ENCODE measurements at places on chromosomes 1 and 21. TPM values are rescaled to one million over a fixed set of nuclear protein-coding genes. Genes with fewer than 3 reads are reported as not detected.
A peak's percentile ranks its signal among the peaks of the same experiment; 100 is the strongest.

DNA sequence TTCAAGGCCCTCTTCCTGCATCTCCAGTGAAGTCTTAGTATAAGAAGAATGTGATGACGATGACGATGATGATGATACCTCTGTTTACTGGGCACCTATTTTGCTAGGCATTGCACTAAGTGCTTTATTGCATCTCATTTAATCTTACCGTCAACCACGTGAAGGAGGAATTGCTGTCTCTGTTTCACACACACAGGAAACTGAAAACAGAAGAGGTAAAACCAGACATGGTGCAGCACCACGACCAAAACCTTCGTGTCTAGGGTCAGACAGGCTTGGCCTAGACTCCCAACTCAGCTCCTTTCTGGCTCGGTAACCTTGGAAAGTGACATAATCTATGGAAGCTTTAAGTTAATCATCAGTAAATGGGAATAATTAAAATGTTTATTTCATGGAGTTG, 20.7 kb upstream of the KCNA2 start:
- DNase-seq = no peak
- no peak overlapping the region for H3K4me3 ChIP-seq
- no peaks in the 10 kb centered on the region for H3K4me1 ChIP-seq
- no peak overlapping the region for H3K27ac ChIP-seq
- no peaks in the 10 kb centered on the region for H3K36me3 ChIP-seq

DNA sequence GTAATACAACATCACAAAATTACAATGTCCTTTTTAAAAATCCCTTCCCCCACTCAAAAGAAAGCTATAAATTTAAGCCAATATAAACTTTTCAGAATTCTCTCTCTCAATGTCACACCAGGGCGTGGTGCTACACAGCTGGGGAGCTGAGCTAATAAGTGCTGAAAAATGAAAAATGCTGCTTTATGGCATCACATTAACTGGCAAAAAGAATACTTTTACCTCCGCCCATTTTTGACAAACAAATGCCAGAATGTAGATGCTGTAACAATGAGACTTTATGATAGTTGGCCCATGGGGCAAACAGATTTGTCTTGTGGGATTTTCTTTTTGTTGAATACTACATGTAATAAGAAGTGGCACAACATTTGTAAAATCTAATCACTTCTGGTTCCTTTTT, 12.7 kb upstream of the LYPLAL1 start:
- H3K4me1 ChIP-seq = no peaks in the 10 kb centered on the region
- no peaks in the 10 kb centered on the region for H3K36me3 ChIP-seq
- H3K4me3 ChIP-seq = no peak overlapping the region
- no peak overlapping the region for H3K27ac ChIP-seq
- no peaks in the 10 kb centered on the region for H3K27me3 ChIP-seq

DNA sequence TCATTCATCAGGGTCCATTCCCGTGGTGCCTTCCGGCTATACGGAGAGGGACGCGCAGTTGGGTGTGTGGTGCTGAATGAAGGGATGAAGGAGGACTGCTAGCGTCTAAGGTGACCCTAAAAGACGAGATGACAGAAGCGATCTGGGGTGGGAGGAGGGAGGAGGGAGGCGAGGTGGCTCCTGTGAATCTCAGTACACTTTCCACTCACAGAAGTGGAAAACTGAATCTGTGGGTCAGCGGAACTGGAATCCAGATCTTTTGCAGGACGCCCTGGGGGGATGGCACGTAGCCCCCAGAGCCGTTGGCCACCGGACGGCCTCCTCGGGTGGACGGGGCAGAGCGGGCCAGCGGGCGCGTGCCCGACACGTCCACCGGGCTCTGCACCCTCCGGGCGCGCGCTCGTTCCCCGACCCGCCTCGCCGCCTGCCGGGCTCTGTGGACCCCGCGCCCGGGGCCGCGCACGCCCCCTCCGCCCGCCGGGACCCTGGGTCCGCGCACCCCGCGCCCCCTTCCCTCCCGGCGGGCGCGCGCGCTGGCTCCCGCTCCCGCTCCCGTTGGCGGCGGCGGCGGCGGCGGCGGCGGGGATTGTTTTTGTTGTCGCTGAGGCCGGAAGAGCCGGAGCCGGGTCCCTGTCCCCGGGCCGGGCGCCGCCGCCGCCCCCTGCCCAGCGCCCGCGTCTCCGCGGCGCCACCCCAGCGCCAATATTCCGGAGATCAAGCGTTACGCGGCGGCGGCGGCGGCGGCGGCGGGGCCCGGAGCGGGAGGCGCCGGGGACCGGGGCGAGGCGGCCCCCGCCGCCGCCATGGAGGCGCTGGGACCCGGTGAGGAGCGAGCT, at the start of gene AGO4:
AGO4 (plus strand) TSS at position 403 of the 836 bp plus-strand sequence; CDS start at position 804, 401 bp downstream.
- H3K27ac ChIP-seq = peak within 1 kb of the TSS; percentile 51
- peak; percentile 94 for DNase-seq
- no peaks in the 10 kb centered on the region for H3K36me3 ChIP-seq

DNA sequence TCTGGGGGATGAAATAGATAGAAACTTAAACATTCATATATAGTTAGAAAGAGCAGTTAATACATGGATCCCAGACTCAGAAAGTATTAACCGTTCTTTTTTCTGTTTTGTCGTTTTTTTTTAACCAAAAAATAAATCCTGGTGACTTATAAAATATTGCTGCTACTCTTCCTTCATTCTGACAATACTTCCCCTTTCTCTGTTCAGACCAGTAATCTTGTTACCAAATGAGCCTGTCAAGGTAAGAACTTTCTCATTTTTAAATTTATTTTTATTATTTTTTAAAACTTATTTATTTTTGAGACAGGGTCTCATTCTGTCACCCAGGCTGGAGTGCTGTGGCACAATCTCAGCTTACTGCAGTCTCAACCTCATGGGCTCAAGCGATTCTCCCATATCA, 13.7 kb downstream of the PTPN22 start:
- no peaks in the 10 kb centered on the region for H3K36me3 ChIP-seq
- no peak overlapping the region for H3K4me3 ChIP-seq
- no peak overlapping the region for H3K27ac ChIP-seq
- peaks cover 29% of the 10 kb centered on the region for H3K4me1 ChIP-seq

DNA sequence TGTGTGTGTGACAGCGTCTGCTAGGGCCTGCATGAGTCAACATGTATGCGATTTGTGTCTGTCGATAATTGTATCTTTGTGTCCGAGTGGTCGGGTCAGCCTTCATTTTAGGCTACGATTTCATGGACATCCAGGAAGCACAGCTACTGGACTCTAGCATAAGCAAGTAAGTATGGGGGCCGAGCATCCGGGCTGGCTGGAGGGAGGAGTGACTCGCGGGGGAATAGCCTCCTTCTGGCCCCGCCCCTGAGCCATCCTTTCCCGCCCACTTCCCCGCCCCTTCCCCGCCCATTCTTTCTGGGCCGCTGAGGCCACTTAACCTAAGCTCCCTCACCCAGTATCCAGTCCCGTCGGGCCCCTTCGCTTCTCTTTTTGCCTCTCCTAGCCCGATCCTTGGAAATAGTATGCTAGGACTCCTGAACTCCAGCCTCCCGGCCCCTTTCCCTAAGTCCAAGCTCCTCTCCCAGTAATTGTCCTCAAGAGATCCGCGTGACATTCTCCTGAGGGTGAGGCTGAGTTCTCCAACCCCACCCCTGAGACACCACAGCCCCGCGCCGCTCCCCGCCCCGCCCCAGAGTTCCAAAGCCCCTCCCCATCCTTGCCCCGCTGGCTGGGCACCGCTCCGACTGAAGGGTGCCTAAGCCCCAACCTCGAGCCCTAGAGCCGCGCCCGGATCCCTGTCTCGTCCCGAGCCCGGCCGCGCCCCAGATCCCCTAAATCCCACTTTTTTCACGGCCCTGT, 1.2 kb downstream of the MAP3K6 start:
- H3K4me3 ChIP-seq = peak overlapping the region; percentile 89
- H3K36me3 ChIP-seq = no peaks in the 10 kb centered on the region
- peaks cover 4% of the 10 kb centered on the region for H3K4me1 ChIP-seq
- no peaks in the 10 kb centered on the region for H3K27me3 ChIP-seq
- peak; percentile 97 for DNase-seq

DNA sequence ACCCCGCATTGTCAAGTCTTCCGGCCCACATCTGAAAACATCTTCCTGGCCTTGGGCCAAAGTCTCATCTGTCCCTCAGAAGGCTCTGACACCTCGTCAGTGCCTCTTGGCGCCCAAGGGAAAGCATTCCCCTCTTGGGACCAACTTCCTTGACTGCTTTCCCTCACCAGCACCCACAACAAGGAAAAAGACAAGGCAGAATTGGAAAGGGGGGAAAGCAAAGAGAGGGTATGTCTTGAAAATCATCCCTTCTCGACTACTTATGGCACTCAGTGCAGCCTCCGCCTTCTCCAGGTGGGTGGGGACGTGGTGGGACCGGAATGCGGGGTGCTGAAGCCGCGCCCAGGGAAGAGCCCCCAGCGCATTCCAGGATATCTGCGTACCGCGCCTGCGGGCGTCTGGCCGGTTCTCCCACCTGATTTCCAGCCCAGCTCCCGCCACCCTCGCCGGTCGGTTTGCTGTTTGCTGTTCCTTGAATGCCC, 554 bp upstream of the SLC39A1 start:
- DNase-seq = no peak
- peaks cover 12% of the 10 kb centered on the region for H3K36me3 ChIP-seq
- no peaks in the 10 kb centered on the region for H3K27me3 ChIP-seq
- peak overlapping the region; percentile 77 for H3K4me3 ChIP-seq
- H3K4me1 ChIP-seq = no peaks in the 10 kb centered on the region

DNA sequence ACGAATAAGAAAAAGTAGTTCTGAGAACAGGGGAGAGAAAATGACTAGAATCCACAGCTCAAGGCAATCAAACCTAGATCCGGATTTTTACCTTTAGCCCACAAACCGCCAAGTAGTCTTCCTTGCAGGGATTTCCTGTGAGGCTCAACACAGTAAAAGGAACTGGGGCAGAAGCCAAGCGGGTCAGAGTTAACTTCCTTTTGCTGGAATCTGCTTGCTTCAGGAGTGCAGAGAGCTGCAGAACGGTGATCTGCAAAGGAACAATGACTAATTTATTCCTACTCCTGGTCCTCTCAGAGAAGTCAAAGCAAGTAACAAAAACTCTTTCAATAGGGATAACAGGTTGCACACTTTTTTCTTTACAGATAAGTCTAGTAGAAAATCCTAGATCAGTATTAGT, 53.4 kb downstream of the UBR4 start:
- H3K36me3 ChIP-seq = peaks cover 96% of the 10 kb centered on the region
- H3K27me3 ChIP-seq = no peaks in the 10 kb centered on the region
- H3K27ac ChIP-seq = no peak overlapping the region
- H3K4me3 ChIP-seq = no peak overlapping the region
- no peak for DNase-seq

DNA sequence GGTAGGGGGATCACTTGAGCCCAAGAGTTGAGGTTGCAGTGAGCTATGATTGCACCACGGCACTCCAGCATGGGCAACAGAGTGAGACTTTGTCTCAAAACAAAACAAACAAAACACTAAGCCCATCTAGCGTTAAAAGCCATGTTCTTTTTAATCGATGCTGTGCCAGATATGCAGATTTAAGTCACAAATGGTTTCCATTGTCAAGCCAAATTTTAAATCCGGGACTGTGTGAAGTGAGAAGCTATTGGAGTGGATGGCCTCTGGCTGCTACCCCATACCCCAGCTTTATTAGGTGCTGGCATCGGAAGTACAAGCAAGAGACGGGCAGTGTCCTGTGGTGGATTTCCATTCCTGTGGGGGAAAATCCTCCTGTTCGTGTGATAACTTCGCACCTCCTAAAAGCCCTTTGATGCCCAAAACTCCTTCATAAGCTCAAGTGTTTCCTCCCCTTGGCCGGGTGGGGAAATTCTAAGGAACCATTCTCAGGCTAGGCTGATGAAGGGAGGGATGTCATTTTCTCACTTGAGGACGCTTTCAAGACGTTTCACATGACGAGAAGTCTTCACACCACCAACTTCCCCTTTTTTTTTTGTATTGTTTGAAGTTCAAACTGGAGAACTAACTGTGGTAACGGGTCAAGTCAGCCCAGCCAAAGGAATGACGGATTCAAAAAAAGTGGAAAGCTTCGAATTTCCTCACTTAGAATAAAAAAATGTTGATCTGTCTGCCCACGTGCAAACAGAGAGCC, 140.8 kb downstream of the KAZN start:
- DNase-seq = no peak
- H3K4me1 ChIP-seq = no peaks in the 10 kb centered on the region
- H3K36me3 ChIP-seq = no peaks in the 10 kb centered on the region
- no peak overlapping the region for H3K27ac ChIP-seq
- no peaks in the 10 kb centered on the region for H3K27me3 ChIP-seq

GRCh38 chr21:37606549-37606948, 240.0 kb downstream of the DYRK1A start:
- peaks cover 7% of the 10 kb centered on the region for H3K27me3 ChIP-seq
- H3K4me1 ChIP-seq = no peaks in the 10 kb centered on the region
- no peak for DNase-seq
- no peak overlapping the region for H3K27ac ChIP-seq
- H3K36me3 ChIP-seq = no peaks in the 10 kb centered on the region

DNA sequence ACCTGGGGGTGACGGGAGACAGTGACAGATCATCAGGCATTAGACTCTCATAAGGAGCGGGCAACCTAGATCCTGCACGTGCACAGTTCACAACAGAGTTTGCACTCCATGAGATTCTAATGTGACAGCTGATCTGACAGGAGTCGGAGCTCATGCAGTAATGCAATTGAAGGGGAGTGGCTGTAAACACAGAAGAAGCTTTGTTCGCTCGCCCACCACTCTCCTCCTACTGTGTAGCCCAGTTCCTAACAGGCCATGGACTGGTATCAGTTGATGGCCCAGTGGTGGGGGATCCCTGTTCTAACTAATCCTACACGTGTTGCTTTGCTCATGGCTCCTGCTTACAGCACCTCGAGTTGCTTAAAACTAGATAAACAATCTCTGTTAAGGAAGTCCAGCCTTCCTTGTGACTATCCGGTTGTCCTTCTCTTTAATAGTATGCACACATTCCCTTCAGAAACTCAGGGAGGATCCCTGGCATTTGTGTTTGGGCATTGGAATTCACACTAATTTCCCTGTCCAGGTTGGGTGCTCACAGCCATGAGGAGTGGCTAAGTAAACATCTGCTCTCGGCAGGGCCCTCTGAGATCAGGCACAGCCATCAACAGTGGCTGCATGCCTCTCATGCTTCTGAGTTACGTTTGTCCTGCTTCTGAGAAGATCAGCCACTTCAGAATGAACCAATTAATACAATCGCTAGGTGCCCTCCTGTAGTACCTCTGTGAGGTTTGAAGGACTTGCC, 21.1 kb upstream of the F3 start:
- no peak overlapping the region for H3K4me3 ChIP-seq
- no peaks in the 10 kb centered on the region for H3K4me1 ChIP-seq
- H3K36me3 ChIP-seq = no peaks in the 10 kb centered on the region
- H3K27me3 ChIP-seq = no peaks in the 10 kb centered on the region
- DNase-seq = no peak

- no peaks in the 10 kb centered on the region for H3K36me3 ChIP-seq
- H3K27ac ChIP-seq = no peak overlapping the region
- H3K27me3 ChIP-seq = peaks cover 36% of the 10 kb centered on the region
- H3K4me1 ChIP-seq = peaks cover 12% of the 10 kb centered on the region
Observed at GRCh38 chr21:36630485-36631206, 68.3 kb upstream of the SIM2 start.

The AMY1C gene
- not detected for polyA plus RNA-seq

The KCNK2 gene
- 16.2 TPM for polyA plus RNA-seq

The MMEL1 gene
- 0.16 TPM for polyA plus RNA-seq

The LMX1A gene
- polyA plus RNA-seq = not detected

The OR10J1 gene
- polyA plus RNA-seq = not detected

The TMIGD3 gene
- polyA plus RNA-seq = not detected

The TTC22 gene
- polyA plus RNA-seq = not detected

The SPATA21 gene
- polyA plus RNA-seq = 0.10 TPM

The DRAM2 gene
- polyA plus RNA-seq = 26.4 TPM

The XCL1 gene
- not detected for polyA plus RNA-seq

The NUF2 gene
- polyA plus RNA-seq = 11.3 TPM

All from SK-N-SH (cell line).